ENCODE measurements at places on chromosomes 6 and 20.

- DNase-seq, result no peak
Measured at GRCh38 chr20:11989018-11989771, 71.5 kb downstream of the BTBD3 start.

GRCh38 chr6:25851961-25852360, 20.1 kb upstream of the SLC17A1 start:
- DNase-seq, result no peak

DNA sequence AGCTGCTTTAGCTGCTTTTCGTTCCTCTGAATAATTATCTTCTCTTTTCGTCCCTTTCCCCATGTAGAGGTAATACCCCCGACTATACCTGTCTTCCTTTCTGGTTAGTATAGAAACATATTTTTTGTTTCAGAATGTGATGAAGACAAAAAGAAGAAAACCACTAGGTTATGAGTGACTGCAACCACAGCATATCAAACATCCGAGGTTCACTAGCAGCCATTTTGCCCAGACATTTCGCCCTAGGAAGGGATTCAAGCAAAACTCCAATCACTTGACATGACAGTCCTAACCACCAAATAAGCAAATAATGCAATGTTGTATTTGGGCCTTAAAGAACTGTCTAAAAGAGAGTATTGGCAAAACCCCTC, 9.4 kb downstream of the SNX5 start:
- no peak for DNase-seq

GRCh38 chr20:63498960-63499337, at the start of gene EEF1A2:
Gene EEF1A2, minus strand, starts transcription at chr20:63499083. Its CDS starts 1,320 bp downstream, at chr20:63497763.
- DNase-seq, result no peak

GRCh38 chr20:5353624-5354496, 37.1 kb upstream of the PROKR2 start:
- DNase-seq, result no peak

GRCh38 chr6:91730710-91731109, 1143.8 kb upstream of the MAP3K7 start:
- DNase-seq, result no peak
